ENCODE measurements at places on chromosomes 6 and 20.

GRCh38 chr20:55649254-55649653, 356.1 kb downstream of the CBLN4 start:
- no peak for DNase-seq

DNA sequence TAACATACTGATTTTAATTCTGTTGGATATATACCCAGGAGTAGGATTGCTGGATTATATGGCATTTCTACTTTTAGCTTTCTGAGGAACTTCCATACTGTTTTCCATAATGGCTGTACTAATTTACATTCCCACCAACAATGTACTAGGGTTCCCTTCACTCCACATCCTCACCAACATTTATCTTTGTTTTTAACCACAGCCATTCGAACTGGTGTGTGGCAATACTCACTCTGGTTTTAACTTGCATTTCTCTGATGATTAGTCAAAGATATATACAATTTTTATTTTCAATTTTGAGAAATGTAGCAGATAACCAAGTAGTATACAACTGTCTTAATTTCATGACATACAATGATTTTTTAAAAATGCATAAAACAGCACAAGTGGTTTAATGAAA, 30.3 kb upstream of the ADGRG6 start:
- no peak for DNase-seq

- DNase-seq, result no peak
Observed at GRCh38 chr20:19137641-19138040, 74.8 kb upstream of the SLC24A3 start.

GRCh38 chr6:168208854-168209253, 110.7 kb downstream of the DACT2 start:
- no peak for DNase-seq

- DNase-seq, result no peak
Observed at GRCh38 chr20:17664025-17664633, 17.9 kb downstream of the RRBP1 start.
